ENCODE measurements at places on chromosomes 5 and 9.
A peak's percentile ranks its signal among the peaks of the same experiment; 100 is the strongest.

- no peak for DNase-seq
Observed at GRCh38 chr5:12901696-12902095, 997.5 kb upstream of the CTNND2 start.

- no peak for DNase-seq
Observed at GRCh38 chr5:155389498-155389897, 375.9 kb downstream of the KIF4B start.

DNA sequence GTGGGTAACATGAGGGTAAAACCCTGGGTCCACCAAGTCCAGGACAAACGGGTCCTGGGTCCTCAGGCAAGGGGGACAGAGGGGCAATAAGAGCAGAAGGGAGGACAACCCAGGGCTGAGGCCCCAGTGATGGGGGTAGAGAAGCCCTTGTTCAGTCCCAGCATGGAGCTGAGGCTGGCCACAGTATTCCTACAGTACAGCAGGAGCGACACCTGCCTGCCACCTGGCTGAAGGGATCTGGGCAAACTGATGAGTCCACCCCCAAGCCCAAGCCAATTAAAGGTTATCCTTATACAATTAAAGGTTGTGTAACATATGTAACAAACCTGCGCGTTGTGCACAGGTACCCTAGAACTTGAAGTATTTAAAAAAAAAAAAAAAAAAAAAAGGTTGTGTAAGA, 97.7 kb upstream of the LRRTM2 start:
- no peak for DNase-seq

- no peak for DNase-seq
Observed at GRCh38 chr5:2700876-2701275, 50.6 kb downstream of the IRX2 start.

- DNase-seq: peak; percentile 31
Observed at GRCh38 chr9:74770508-74771261, 117.0 kb downstream of the TRPM6 start.

DNA sequence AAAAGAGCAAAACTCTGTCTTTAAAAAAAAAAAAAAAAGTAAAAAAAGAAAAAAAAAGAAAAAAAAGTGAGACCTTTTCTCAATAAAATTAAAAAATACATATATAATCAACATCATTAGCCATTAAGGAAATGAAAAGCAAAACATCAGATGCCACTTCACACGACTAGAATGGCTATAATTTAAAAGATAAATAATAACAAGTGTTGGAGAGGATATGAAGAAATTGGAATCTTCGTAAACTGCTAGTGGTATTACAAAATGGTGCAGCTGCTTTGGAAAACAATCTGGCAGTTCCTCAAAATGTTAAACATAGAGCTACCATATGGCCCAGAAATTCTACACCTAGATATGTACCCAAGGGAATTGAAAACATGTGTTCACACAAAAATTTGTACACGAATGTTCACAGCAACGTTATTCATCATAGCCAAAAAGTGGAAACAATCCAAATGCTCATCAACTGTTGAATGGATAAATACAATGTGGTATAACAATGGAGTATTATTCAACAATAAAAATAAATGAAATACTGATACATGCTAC, 45.3 kb upstream of the SIL1 start:
- DNase-seq: no peak

DNA sequence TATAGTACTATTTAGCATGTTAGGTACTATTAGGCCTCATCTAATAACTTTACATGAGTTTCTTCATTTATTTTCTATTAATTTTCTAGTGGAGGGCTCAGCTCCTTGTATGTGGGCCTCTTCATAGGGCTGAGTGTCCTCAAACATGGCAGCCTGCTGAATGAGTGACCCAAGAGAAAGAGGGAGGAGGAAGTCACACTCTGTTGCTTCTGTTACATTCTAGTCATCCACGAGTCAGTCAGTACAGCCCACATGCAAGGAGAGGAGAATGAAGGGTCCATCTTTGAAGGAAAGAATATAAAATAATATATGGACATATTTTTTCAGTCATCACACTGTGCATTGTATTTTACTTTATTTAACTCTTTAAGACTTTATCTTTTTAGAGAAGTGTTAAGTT, 66.6 kb upstream of the NR3C1 start:
- DNase-seq: no peak

- DNase-seq: no peak
Observed at GRCh38 chr5:133890776-133891280, 77.6 kb downstream of the C5orf15 start.

DNA sequence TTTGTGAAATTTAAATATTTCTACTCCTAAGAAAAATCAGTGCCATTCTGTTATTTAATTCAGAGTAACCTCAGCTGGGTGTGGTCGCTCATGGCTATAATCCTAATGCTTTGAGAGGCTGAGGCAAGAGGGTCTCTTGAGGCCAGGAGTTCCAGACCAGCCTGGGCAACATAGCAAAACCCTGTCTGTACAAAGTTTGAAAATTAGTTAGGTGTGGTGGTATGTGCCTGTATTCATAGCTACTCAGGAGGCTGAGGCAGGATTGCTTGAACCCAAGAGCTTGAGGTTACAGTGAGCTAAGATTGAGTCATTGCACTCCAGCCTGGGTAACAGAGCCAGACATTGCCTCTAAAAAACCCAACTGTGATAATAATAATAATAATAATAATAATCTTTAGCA, 44.8 kb upstream of the CNTLN start:
- DNase-seq: no peak

DNA sequence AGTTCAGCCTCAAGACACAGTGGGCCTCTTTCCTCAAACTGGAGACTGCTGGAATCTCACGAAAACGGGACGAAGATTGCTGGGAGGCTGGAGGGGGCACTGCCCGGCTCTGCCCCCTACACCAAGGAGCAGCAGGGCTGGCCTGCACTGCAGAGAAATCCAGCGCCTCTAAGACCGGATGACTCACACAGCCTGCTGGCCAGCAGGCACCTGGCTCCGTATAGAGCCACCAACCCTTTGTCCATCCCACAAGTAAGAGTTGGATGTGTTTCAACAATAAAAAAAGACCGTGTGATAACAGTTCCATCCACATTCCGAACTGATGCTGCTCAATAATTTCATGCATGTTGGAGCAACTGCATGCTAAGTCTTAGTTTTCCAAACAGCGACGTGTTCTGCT, 11.5 kb downstream of the CCDC127 start:
- DNase-seq: no peak

- DNase-seq: no peak
Observed at GRCh38 chr9:92820964-92821363, 56.3 kb upstream of the BICD2 start.

DNA sequence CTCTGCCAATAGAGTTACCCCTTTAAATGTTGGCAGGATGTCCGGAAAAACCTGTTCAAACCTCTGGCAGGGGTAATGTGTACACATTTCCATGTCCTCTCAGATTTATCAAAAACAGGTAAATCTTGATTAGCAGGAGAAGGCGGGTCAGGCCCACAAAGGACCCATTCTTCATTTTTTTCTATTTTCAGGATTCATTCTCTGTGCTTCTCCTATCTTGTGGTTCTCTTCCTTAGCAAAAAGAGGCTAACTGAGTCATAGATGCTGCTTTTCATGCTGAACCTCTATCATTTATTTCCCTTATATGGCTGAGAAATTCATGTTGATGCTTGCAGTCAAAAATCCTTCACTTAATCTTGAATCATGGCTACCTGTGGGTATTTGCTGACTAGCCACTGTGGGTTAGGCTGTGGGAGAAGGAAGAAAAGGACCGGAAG, 112.7 kb upstream of the IQGAP2 start:
- DNase-seq: no peak

GRCh38 chr9:34098307-34098706, 28.2 kb downstream of the DCAF12 start:
- DNase-seq: no peak

Measured in suppressor macrophage treated with lipopolysaccharide for 4 hours (primary cell).